ENCODE measurements at places on chromosomes 1 and 21.
A peak's percentile ranks its signal among the peaks of the same experiment; 100 is the strongest.

DNA sequence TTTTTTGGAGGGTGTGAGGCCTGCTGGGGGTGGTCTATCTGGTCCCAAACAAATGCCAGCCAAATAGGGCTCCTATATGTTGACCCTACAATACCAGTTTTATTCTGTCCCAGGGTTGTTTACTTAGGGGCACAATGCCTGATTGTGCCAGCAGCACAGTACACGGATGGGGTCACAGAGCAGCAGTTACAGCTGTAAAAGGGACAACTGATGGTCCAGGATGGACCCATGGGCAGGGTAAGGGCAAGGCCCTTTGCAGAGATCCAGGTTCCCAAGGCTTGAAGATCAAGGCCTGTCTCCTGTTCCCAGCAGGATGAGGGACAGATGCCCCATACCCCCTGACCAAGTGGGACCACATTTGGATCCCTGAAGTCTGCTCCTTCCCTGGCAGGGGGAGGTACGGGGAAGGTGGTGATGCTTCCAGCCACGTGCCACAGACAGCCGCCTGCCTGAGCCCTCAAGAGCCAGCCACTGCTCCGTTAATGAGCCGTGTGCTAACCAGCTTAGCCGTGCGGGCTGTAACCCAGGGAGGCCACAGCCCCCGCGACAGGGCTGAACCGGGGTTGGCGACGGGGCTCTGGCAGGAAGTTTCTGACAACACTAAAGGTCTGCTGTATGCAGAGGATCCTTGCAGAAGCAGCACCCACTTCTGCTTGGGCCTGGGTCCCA, 18.2 kb downstream of the SLC6A9 start:
- DNase-seq = no peak

DNA sequence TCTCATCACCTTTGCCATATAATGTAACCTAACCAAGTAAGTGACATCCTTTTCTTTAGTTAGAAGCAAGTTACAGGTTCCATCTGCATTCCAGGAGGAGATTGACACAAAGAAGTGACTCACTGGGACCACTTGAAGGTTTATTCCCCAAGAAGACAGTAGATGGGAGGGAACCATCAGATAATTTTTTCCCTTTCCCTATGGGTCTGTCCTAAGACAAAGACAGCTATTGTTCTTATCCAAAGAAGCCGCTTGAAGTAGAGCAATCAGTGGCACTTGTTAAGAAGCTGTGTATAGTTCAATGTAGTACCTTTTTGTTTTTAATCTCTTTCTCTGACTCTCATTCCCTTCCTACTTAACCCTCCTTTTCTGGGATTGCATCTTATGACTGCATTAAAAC, 139.9 kb upstream of the B3GALT2 start:
- no peak for DNase-seq

DNA sequence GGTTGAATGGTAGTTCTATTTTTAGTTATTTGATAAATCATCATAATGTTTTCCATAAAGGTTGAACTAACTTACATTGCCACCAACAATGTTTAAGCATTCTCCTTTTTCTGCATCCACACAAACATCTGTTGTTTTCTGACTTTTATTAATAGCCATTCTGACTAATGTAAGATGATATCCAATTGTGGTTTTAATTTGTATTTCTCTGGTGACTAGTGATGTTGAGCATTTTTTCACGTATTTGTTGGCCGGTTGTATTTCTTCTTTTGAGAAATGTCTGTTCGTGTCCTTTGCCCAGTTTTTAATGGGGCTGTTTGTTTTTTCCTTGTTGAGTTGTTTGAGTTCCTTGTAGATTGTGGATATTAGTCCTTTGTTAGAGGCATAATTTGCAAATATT, 24.6 kb upstream of the SLC35F3 start:
- no peak for DNase-seq

- no peak for DNase-seq
Measured at GRCh38 chr1:36765785-36766300, 268.5 kb downstream of the GRIK3 start.

DNA sequence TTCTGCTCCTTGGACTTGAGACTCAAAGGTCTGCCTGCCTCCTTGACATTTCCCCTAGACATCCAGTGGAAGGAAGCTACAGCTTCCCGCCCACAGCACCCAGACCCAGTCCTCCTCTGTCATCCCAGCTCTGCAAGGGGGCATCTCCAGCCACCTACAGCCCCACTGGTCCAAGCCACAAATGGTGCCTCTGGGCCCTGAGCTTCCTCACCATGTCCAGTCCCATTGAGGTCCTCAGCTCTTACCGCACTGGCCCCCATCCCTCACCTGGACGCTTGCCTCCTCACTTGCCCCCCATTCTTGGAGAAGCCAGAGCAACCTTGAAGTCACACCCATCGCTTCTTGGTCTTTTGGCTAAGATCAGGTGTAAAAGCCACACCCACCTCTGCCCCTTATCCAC, 13.2 kb downstream of the PODN start:
- DNase-seq = no peak

DNA sequence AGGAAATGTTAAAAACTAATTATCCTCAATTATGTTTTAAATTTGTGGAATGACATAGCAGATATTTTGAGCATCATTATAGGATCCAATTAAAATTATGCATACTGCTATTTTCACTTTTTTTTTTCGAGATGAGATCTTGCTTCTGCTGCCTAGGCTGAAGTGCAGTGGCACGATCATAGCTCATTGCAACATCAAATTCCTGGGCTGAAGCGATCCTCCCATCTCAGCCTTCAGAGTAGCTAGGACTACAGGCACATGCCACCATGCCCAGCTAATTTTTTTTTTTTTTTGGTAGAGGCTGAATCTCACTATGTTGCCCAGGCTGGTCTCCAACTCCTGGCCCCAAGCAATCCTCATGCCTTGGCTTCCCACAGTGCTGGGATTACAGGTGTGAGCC, 11.3 kb upstream of the SLC1A7 start:
- DNase-seq = no peak

- DNase-seq = peak; percentile 62
Measured at GRCh38 chr1:54671985-54672608, 30.5 kb downstream of the MROH7 start.

- DNase-seq = no peak
Measured at GRCh38 chr1:67227196-67227595, 60.9 kb downstream of the IL23R start.

DNA sequence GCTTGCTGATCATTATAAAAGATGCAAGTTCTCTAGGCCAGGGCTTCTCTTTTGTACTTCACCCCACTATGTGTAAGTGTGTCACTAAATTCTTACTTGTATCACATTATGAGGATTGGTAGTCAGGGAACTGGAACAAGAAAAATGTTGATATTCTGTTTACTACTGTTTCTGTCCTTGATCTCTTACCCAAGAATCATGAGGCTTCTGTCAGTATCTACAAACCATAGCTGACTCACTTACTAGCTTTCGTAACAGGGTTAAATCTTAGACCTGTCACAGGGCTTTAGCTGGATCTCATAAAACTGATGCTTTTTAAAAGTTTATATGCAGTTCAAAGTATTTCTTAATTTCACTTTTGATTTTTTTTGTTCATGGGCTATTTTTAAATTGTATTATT, 681.2 kb downstream of the PLPP3 start:
- DNase-seq = no peak

GRCh38 chr1:77605246-77606026, 77.0 kb downstream of the ZZZ3 start:
- no peak for DNase-seq

DNA sequence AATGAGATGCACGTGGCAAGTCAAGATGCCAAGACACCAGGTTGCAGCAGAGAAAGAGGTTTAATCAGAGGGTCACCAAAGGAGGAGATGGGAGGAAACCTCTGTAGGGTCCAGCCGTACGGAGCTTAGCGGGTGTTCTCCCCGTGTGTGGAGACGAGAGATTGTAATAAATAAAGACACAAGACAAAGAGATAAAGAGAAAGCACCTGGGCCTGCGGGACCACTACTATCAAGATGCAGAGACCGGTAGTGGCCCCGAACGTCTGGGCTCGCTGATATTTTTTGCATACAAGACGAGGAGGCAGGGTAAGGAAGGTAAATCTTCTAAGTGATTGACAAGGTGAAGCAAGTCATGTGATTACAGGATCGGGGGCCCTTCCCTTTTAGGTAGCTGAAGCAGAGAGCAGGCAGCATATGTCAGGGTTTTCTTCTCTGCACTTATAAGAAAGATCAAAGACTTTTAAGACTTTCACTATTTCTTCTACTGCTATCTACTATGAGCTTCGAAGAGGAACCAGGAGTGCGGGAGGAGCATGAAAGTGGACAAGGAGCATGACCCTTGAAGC, 41.2 kb upstream of the TDRD10 start:
- no peak for DNase-seq

- DNase-seq = no peak
Measured at GRCh38 chr1:15739745-15740144, 2.6 kb upstream of the TMEM82 start.

DNA sequence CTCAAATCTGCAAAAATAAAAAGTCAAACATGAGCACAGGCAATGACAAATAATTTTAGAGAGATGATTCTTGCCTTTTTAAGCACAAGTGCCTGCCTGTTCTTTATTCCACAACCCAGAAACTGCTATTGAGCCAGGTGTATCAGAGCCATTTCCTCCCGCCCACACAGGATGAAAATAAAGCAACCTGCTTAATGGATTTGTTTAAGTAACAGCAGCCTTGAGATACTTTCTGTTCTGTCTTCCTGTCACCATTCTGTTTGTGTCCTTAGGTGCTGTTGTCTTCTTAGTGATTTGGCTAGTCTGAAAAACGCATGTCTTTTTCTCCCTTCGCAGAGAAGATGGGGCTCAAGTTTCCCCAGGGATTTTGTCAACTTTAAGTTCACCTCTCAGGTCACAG, 11.4 kb downstream of the RPE65 start:
- DNase-seq = no peak

GRCh38 chr1:170012920-170013319, 61.6 kb downstream of the KIFAP3 start:
- no peak for DNase-seq

DNA sequence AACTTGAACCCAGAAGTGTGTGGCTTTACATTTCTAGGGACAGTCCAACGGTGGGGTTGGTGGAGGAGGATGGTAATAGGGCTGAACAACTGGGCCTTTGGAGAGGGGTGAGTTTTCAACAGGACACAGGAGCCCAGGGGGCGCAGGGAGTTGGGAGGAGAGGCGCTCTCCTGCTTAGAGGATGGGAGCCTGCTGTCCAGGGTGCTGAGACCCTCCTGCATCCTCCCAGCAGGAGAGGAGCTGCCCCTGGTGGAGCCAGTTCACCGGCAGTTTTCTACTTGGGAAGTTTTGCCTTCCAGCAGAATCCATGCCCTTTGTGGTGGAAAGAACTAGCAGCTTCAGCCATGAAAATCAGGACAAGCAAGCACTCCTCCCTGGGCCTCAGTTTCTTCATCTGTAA, 8.6 kb downstream of the KCNC4 start:
- DNase-seq = no peak

DNA sequence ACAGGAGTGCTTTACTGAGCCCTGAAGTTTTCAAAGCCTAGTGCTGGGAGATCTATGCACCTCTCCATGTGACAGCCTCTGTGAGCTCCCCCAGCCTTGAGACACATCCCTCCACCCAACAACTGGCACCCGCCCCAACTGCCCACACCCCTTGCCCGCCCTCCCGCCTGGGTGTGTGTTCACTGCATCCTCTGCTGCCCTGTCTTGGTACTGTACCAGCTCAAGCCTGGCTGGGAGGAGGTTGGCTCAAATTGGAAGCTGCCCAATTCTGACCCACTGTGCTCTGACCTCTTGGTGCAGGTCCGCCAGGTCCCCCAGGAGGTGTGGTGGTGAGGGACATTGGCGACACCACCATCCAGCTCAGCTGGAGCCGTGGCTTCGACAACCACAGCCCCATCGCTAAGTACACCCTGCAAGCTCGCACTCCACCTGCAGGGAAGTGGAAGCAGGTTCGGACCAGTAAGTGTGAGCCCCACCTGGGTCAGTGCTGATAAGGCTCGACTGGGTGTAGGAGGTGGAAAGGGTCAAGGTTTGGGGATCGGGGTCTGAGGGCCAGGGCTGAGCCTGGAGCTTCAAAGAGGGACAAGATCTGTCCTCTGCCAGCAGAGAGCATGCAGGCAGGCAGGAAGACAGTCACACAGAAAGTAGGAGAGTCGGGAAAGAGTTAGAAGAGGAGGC, 18.0 kb downstream of the TMEM81 start:
- no peak for DNase-seq

- DNase-seq = no peak
Measured at GRCh38 chr1:222867316-222867715, 52.5 kb downstream of the DISP1 start.

DNA sequence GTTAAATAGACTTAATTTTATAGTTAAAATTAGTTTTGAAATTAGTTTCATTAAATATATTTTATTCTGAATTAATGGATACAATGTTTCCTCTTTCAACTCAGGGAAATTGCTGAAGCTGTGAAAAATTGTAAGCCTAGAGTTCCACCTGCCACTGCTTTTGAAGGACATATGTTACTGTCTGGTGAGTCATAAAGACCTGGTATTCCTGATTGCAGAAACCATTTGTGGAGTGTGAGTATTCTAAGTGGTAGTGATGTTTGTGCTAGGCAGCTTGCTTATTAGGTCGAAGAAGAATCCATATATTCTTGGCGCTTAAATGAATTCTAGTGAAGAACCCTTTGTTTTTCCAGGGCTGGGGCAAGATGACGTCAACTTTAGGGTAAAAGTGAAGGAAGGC, 34.0 kb downstream of the MTR start:
- DNase-seq = no peak

DNA sequence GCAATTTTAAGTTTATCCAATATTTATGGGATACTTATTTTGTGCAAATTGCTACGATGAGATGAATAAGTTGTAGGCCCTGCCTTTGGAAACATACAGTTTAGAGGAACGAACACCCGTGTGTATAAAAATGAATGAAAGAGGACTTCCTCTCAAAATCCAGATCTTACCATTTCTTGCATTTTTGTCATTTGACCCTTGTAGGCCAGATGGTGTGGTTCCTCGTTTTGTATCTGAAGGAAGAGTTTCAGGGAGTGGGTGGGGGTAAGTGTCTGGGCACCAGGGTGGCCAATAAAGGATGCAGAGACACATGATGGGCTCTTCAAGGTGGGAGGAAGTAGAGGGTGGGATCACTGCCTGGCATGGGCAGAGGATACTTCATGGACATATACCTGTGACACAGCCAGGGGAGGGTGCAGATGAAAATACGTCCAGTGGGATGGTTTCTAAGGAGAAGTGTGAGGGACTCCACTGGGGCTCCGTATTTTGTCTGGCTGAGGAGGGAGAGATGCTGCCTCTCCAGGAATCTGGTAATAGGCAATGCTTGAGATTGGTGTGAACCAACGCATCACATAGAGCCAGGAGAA, 14.4 kb downstream of the MAPKAPK2 start:
- DNase-seq = no peak
